ENCODE measurements at places on chromosomes 2 and 18.

DNA sequence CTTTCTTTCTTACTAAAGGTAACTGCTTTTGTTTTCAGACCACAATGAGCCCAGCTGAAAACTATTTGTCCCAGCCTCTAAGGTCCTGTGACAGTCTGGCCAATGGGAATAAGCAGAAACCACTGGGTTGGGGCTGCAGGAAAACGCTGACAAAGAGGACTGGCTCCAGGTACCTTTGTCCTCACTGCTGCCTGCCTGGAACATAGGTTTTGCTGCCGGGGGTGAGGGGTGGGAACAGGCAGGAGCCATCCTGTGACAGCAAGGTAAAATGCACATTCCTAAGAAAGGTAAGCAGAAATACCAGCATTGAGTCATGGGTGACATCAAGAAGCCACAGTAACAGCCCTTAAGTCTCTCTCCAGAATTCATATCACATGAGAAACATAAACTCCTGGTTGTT is 21.6 kb downstream of the PTPN2 start:
- H3K36me3 ChIP-seq: no peaks in the 10 kb centered on the region
- H3K27me3 ChIP-seq: no peaks in the 10 kb centered on the region
- peak overlapping the region; percentile 46 for H3K27ac ChIP-seq
- no peak overlapping the region for H3K4me3 ChIP-seq
- no peaks in the 10 kb centered on the region for H3K4me1 ChIP-seq

GRCh38 chr18:23761941-23762340 is 72.7 kb downstream of the LAMA3 start:
- no peak for DNase-seq
- H3K4me1 ChIP-seq: no peaks in the 10 kb centered on the region

- peak overlapping the region; percentile 99 for H3K27ac ChIP-seq
- peaks cover 23% of the 10 kb centered on the region for H3K4me1 ChIP-seq
- H3K27me3 ChIP-seq: no peaks in the 10 kb centered on the region
- no peaks in the 10 kb centered on the region for H3K36me3 ChIP-seq
Observed at GRCh38 chr2:156435396-156435717, 822 bp upstream of the GPD2 start.

GRCh38 chr2:46988230-46988629 is 72.6 kb upstream of the MCFD2 start:
- H3K27me3 ChIP-seq: no peaks in the 10 kb centered on the region
- H3K4me3 ChIP-seq: no peak overlapping the region
- H3K36me3 ChIP-seq: no peaks in the 10 kb centered on the region
- peak overlapping the region; percentile 92 for H3K27ac ChIP-seq

GRCh38 chr18:79578396-79579260 is 101.0 kb upstream of the CTDP1 start:
- H3K4me3 ChIP-seq: no peak overlapping the region
- DNase-seq: no peak
- H3K36me3 ChIP-seq: no peaks in the 10 kb centered on the region
- H3K27me3 ChIP-seq: no peaks in the 10 kb centered on the region
- H3K27ac ChIP-seq: no peak overlapping the region

- no peak overlapping the region for H3K4me3 ChIP-seq
- no peaks in the 10 kb centered on the region for H3K36me3 ChIP-seq
- no peak for DNase-seq
- no peaks in the 10 kb centered on the region for H3K27me3 ChIP-seq
Observed at GRCh38 chr18:60411715-60412114, 39.1 kb upstream of the MC4R start.

DNA sequence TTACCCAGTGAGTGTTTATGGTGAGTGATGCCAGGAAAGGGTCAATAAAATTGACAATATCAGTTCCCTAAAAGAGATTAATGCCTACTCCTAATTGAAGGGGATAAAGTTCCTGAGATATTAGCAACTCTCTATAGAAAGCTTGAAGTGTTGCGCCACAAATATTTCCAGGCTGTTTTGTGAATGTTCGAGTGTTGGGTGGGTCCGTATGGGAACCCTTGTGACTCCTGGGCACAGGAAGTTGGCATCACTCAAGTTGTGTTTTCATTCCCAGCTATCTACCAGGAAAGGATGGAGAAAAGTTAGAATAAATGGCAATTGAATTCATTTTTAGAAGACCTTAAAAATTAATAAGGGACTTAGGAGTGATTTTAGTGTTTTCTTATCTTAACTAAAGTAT is 472.7 kb downstream of the THSD7B start:
- H3K4me1 ChIP-seq: no peaks in the 10 kb centered on the region
- H3K27ac ChIP-seq: no peak overlapping the region
- DNase-seq: no peak
- H3K4me3 ChIP-seq: no peak overlapping the region
- H3K36me3 ChIP-seq: no peaks in the 10 kb centered on the region

DNA sequence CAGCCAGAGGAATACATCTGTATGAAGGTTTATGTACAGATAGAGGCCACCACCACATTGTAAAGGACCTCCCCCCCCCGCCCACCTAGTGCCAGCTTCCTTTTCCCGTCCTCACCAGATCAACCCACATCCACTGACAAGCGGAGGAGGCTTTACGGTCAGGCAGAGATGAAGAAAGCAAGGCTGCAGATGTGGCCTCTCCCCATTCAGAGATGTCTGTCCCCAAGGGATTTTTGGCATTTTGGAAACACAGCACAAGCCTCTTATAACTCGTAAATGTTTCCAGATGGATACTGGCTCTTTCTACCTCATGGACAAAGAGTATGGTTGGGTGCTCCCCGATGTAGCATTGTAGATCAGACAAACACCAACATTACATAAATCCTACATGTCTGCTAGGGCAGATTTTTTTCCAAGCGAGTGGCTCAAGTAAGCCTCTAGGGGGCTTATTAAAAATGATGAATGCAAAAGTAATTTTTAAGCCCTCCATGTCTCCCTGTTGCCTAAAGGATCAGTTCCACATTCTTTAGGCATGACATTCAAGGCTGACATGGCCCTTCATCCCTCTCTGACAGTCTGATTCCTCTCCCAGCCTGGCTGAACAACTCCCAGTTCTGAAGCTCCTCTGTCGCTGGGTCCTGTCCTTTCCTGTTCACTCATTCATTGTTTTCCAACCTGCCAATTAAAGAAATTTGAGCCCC is 11.7 kb downstream of the VIT start:
- no peaks in the 10 kb centered on the region for H3K27me3 ChIP-seq
- peak overlapping the region; percentile 57 for H3K27ac ChIP-seq
- no peaks in the 10 kb centered on the region for H3K36me3 ChIP-seq
- no peak for DNase-seq

GRCh38 chr2:224565452-224566035 is 19.6 kb downstream of the CUL3 start:
- no peaks in the 10 kb centered on the region for H3K27me3 ChIP-seq
- no peaks in the 10 kb centered on the region for H3K4me1 ChIP-seq
- no peaks in the 10 kb centered on the region for H3K36me3 ChIP-seq
- no peak for DNase-seq

GRCh38 chr2:231884438-231885140 is 41.6 kb downstream of the NPPC start:
- no peaks in the 10 kb centered on the region for H3K4me1 ChIP-seq
- peaks cover 45% of the 10 kb centered on the region for H3K27me3 ChIP-seq
- no peak overlapping the region for H3K27ac ChIP-seq
- no peak for DNase-seq
- H3K36me3 ChIP-seq: no peaks in the 10 kb centered on the region
- H3K4me3 ChIP-seq: no peak overlapping the region

- no peak for DNase-seq
- no peak overlapping the region for H3K4me3 ChIP-seq
- H3K27me3 ChIP-seq: no peaks in the 10 kb centered on the region
- no peaks in the 10 kb centered on the region for H3K4me1 ChIP-seq
- H3K27ac ChIP-seq: no peak overlapping the region
Observed at GRCh38 chr2:18349421-18349820, 211.0 kb downstream of the RDH14 start.

- peaks cover 66% of the 10 kb centered on the region for H3K36me3 ChIP-seq
- H3K4me3 ChIP-seq: no peak overlapping the region
- H3K27me3 ChIP-seq: no peaks in the 10 kb centered on the region
- DNase-seq: no peak
- peaks cover 27% of the 10 kb centered on the region for H3K4me1 ChIP-seq
- no peak overlapping the region for H3K27ac ChIP-seq
Observed at GRCh38 chr2:241267249-241268067, 48.0 kb downstream of the HDLBP start.

- H3K4me3 ChIP-seq: no peak overlapping the region
Observed at GRCh38 chr18:3912705-3913104, 462.7 kb downstream of the TGIF1 start.

DNA sequence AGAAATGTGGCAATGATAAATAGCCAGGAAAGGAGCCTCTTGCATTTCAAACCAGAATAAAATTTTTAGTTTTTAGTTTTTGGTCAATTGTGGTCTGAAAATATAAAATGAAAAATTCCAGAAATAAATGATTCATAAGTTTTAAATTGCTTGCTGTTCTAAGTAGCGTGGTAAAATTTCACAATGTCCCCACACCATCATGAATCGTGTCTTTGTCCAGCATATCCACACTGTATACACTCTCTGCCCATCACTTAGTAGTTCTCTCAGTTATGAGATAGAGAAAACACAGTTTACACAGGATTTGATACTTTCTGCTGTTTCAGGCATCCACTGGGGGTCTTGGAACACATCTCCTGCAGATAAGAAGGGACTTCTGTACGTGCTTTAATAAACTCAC is 783.9 kb downstream of the TSN start:
- H3K27me3 ChIP-seq: no peaks in the 10 kb centered on the region
- no peak overlapping the region for H3K4me3 ChIP-seq
- no peak for DNase-seq
- no peaks in the 10 kb centered on the region for H3K36me3 ChIP-seq
- H3K27ac ChIP-seq: no peak overlapping the region

All from esophagus squamous epithelium (tissue), 5 donors.